Left forelimb (tissue), 1 donor: ENCODE measurements at places on chromosomes 3 and 15.

GRCh38 chr15:65339920-65340319, 35.4 kb downstream of the RNU5B-1 start:
- no peak for DNase-seq

GRCh38 chr3:136694321-136694720, 57.9 kb downstream of the STAG1 start:
- no peak for DNase-seq

GRCh38 chr15:33104212-33104611, 90.3 kb downstream of the FMN1 start:
- DNase-seq, result no peak

DNA sequence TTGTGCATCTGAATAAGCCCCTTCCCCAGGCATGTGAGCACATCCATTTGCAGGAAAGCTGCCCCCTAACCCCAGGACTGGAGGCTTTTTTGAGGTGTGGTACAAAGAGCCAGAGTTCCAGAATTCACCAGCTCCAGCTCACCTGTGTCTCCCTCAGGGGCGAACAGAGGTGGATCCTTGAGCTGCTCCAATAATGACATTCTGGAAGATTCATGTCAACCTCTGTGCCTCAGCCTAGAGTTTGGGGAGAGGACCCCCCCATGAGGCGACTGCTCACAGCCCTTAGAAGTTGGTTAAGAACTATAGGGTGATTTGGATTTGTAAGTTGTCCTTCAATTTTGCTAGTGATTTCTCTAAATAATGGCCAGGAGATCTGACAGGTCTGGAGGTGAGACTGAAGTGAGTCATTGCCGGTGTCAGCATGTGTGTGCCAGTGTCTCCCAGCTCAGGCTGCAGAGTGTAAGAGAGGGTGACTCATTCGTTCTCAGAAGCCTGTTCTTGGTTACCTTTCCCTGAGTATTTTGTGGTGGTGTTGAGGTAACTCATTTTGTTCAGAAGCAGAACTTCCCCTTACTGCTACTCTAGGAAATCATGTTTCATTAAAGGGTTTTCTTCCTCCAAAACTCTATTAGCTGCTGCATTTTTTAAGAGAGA, 136.9 kb upstream of the TOPAZ1 start:
- no peak for DNase-seq

- DNase-seq, result no peak
These were observed 372.1 kb upstream of the ARHGEF26 start for GRCh38 chr3:153749070-153749610.

- no peak for DNase-seq
These were observed 128.6 kb downstream of the DCLK3 start for GRCh38 chr3:36635731-36636130.

- DNase-seq, result no peak
These were observed 121.4 kb upstream of the CHRM5 start for GRCh38 chr15:33846862-33847261.

- DNase-seq, result no peak
These were observed 59.4 kb downstream of the MECOM start for GRCh38 chr3:169604118-169604517.

GRCh38 chr3:15110206-15110605, 11.3 kb upstream of the RBSN start:
- no peak for DNase-seq

DNA sequence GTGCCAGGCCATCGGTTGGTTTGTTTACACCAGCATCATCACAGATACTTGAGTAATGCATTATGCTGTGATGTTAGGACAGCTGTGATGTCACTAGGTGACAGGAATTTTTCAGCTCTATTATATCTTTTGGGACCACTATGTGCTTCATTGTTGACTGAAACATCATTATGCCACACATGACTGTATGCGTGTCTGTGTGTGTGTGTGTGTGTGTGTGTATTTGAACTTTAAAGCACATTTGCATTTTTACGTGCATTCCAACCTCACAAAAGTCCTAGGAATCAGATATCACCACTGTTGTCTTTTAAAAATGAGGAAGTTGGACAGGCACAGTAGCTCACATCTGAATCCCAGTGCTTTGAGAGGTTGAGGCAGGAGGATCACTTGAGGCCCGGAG, 223.0 kb downstream of the TBL1XR1 start:
- no peak for DNase-seq

DNA sequence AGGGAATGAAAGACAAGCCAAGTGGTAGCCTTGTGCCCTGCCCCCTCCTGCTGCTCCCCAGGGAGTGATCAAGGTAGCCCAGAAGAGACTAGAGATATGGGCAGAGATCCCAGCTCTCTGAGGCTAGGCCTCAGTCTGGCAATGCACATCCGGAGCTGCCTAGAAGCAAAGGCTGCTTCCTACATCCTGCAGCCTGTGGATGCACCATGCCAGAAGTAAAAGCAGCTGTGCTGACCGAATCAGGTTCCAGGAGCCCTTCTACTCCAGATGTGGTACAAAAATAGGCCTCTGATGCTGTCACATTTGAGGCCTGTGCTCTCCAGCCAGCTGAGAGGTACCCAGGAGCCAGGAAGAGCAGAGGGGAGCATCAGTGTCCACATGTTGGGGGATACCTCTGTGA, 16.0 kb downstream of the TRAIP start:
- peak; percentile 71 for DNase-seq

GRCh38 chr15:67422296-67422695, 98.6 kb upstream of the C15orf61 start:
- no peak for DNase-seq

GRCh38 chr3:24936574-24936973, 441.9 kb upstream of the THRB start:
- no peak for DNase-seq
